ENCODE measurements at places on chromosomes 16 and 17.

- DNase-seq, result no peak
These were observed 24.0 kb downstream of the ADGRG5 start for GRCh38 chr16:57566436-57566835.

DNA sequence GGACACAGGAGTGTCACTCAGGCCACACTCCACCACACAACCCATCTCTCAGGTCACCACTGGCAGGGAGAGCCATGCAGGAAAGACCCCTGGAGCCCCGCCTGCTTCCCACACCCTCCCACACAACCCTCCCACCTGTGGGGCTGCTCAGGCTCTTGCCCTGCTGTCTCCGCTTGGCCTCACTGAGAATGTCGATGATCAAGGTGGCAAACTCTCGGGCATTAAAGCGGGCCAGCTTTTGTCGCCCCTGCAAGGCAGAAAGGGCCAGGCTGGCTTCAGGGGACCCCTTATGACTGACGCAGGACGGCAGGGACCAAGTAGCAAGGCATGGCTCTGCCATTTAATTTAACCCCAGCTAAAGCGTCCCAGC lies 8.5 kb downstream of the TP53I13 start:
- DNase-seq, result no peak

DNA sequence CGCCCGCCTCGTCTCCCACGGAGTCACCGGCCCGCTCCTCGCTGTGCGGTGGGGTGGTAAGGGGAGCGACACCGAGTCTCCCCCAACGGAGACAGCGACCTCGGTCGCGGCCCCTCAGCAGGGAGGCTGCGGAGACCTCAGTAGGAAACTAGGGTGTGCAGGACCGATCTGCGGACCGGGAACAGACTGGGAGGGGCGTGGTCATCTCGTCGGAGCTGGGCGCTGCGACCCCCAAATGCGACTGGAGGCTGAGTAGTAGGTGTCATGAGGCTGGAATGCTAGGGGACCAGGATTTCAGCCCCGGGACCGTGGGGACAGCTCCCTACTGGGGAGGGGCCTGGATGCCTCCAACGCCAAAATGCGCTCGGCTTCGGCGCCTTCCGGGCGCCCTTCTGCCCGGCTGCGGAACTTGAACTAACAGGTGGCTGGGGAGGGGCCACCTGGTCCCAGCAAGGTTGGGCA lies 1.3 kb downstream of the CACNG4 start:
- DNase-seq, result no peak

GRCh38 chr17:45990886-45991285 lies 8.2 kb upstream of the STH start:
- no peak for DNase-seq

DNA sequence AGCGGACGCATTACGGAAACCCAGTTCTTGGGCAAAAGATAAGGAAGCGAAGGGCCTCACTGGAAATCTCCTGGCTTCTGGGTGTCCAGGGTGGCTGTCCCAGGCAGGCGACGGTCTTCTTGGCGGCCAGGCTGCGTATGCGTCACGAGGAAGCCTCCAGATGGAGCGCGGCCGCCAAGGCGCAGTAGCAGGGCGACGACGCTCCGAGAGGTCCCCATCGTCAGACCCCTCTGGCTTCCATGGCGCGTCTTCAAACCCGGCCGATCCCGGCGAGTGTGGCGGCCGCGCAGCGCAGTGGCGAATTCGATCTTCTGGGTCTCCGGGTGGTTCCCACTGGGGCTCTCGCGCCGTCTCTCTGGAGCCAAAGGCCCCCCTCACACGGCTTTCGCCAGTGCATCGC lies 13.8 kb upstream of the ANKRD40CL start:
- DNase-seq, result no peak

- no peak for DNase-seq
These were observed 60.2 kb upstream of the ARHGAP44 start for GRCh38 chr17:12729086-12729485.

- DNase-seq, result no peak
These were observed 94.2 kb downstream of the C16orf78 start for GRCh38 chr16:49467540-49468372.

DNA sequence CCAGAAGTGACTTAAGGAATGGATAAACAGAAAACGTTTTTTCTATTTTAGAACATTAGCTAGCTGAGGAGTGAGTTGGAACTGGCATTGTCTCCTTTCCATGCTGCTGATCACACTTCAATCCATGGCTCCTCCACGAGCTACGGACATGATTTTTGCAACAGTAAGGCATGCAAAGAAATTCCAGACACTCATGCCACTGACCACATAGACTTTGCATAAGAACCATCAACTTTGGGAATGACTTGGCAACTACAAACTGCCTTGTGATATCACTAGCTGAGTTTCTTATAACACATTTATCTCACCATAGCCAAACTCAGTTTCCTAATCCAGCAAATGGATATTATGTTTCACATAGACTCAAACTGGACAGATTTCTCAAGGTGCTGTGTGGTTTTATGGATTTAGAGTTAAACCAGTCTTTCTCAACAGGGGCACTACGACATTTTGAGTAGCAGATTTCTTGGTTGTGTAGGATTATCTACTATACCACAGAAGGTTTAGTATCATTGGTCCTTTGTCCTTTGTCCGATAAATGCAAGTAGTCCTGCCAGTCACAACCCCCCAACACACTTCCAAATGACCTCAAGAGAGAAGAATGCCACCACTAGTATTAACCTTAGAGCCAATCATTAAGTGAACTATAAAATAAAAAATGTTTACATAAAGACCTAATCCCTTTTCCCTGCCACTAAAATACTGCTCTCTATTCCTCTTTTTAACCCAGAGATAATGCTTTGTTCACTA lies 48.3 kb upstream of the C17orf78 start:
- DNase-seq, result no peak

DNA sequence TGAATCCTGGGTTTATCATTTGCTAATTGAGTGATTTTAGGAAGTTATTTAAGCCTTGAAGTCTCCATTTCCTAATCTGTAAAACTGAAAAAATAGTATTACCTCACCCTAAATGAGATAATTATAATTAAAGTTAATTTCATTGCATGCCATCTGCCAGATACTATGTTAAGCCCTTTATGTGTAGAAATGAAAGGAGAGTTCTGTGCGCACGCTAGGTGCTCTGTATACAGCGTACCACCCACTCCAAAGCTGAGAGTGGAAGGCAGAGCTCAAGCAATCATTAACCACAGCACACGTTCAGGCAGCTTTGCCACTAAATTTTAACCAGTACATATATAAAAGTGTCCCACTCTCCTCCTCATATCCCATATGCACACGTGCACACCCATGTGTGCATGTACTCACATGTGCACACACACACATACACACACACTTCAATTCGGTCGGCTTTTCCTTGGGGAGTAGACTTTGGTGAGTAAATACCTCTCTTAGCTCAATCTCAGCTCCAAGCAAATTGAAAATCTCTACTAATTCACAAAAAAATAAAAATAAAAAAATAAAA lies 204.8 kb downstream of the GRIN2A start:
- DNase-seq, result no peak

DNA sequence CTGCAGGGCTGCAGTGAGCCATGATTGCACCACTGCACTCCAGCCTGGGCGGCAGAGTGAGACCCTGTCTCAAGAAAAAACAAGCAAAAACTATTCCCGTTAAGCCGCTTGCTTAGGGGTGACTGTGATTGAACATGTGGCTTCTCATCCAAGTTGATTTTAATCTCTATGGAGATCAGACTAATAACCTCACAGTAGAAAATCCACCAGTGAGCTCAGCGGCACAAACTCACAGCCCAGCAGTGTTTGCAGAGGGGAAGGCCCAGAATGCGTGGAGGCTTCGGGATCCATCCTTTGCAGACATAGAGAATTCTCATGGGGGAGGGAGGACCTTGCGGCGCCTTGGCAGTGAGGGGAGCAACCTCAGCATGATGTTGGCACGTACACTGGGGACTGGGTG lies 7.4 kb downstream of the BANP start:
- no peak for DNase-seq

DNA sequence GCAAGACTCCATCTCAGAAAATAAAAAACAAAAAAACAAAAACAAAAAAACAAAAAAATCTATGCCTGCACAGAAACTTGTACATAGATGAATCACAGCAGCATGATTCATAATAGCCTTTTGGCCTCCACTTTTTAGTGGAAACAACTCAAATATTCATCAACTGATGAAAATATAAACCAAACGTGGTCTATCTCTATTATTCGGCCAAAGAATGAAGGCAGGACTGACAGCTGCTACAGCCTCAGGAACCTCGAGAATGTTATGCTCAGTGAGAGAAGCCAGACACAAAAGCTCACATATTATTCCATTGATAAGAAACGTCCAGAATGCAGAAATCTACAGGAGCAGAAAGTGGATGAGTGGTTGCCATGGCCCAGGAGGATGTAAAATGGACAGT lies 19.8 kb downstream of the PPL start:
- no peak for DNase-seq

DNA sequence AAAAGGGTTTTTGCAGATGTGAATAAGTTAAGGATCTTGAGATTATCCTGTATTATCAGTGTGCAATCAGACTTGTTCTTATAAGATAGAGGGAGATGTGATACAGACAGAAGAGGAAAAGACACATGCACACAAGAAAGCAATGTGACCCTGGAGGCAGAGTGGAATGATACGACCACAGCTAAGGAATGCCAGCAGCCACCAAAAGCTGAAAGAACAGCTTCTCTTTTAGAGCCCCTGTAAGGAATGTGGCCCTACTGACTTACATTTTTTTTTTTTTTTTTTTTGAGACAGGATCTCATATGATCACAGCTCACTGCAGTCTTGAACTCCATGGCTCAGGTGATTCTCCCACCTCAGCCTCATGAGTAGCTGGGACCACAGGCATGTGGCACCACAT lies 62.3 kb upstream of the CNTNAP4 start:
- no peak for DNase-seq

- DNase-seq, result no peak
These were observed 479.8 kb upstream of the GOT2 start for GRCh38 chr16:59213952-59214351.

DNA sequence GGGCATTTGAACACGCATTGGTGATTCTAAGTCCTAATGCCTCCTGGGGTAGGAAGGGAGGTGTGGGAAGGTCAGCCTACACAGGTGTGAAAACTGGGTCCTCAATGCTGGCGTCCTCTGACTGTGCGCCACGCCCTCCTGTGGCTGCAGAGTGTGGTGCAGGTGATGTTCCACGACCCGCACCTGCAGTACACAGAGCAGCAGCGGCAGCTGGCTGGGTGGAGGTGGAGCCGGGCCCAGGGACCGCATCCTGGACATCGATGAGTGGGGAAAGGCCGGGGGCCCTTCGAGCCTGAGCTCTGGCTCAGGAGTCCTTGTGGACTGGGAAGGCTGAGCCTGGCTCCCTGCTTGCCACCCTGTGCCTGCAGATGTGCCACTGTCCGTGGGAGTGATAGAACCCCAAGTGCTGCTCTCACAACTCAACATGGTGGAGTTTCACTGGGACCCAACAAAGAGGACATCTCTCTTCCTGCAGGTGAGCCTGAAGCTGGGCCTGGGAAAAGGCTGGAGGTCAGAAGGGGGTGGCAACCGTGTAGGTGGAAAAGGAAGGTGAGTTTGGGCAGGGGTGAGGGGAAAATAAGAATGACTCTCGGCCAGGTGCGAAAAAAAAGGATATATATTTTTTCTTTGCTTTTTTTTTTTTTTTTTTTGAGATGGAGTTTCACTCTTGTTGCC lies 14.0 kb upstream of the STAC2 start:
- peak; percentile 82 for DNase-seq

GRCh38 chr16:8751481-8752311 lies 45.7 kb downstream of the TMEM186 start:
- no peak for DNase-seq

GRCh38 chr16:30615358-30616091 lies 5.3 kb upstream of the ZNF689 start:
- DNase-seq, result peak; percentile 82

- DNase-seq, result no peak
These were observed 164.3 kb downstream of the ABCC12 start for GRCh38 chr16:47991491-47991890.

- DNase-seq, result no peak
These were observed 11.3 kb upstream of the NFAT5 start for GRCh38 chr16:69554495-69554894.

DNA sequence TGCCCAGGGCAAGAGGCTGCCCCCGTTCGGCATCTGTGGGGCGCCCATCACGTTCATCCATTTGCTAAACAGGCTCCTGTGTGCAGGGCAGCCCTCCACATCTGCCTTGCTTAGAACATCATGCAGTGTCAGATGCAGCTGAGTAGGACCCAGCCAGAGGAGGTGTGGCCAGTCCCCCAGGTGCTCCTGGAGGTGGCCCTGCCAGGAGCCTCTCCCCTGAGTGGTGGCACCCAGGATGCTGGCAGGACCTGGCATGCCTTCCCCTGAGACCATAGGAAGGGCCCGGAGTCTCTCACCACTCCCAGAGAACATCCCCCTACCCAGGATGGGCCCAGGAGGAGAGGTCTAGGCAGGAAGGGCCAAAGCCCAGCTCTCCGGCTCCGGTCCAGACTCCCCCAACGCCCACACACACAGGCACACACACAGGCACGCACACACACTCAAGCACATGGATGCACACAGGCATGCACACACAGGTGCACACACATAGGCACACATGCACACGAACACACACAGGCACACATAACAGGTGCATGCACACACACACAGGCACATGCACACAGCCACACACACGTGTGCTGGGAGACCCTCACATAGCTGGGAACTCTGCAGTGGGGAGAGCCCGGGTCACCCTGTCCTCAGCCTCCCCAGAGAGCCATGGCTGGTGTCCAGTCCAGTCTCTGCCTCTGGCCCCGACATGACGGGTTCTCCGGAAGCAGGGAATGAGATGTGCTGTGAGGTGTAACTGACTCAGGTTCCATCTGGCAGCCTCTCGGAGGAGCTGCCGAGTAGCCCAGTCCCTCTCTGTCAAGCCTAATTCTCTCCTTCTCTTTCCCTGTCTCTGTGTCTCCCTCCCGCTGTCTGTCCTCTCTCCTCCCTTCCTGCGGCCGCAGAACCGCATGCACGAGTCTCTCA lies 74.6 kb downstream of the AMFR start:
- DNase-seq, result no peak

DNA sequence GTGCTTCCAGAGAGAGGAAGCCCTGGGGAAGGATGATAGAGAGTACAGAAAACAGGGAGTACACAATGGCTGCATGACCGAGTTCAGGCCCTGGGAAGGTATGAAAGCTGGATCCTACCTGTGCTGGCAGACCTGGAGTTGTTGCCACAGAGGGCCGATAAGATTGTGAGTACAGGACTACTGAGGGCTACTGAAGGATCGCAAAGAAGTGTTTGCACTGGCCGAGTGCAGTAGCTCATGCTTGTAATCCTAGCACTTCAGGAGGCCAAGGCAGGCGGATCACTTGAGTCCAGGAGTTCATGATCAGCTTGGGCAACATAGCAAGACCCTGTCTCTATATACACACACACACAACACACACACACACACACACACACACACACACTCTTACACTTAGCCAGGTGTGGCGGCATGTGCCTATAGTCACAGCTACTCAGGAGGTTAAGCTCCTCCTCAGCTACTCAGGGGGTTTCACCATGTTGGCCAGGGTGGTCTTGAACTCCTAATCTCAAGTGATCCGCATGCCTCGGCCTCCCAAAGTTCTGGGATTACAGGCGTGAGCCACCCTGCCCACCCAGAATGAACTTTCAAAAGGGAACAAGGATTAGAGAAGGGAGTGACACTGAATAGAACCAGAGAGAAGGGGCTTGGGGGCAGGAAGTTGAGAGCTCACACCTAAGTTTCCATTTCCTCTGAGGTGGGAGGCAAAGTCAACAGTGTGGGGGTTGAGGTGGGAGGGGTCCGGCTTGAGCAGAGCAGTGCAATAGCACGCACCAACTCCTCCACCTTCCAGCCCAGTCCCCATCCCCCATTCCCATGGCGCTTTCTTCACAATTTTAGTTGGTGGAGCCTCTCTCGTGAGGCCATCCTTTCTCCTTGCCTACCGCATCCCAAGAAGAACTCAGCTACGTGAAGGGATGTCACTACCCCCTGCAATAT lies 7.5 kb downstream of the SCIMP start:
- DNase-seq, result no peak

- DNase-seq, result no peak
These were observed 1.0 kb upstream of the B9D1 start for GRCh38 chr17:19363460-19364035.

Data from CD4-positive, CD25-positive, alpha-beta regulatory T cell (primary cell).